ENCODE measurements at places on chromosomes 5 and 9. TPM values are rescaled to one million over a fixed set of nuclear protein-coding genes. Genes with fewer than 3 reads are reported as not detected.
A peak's percentile ranks its signal among the peaks of the same experiment; 100 is the strongest.

DNA sequence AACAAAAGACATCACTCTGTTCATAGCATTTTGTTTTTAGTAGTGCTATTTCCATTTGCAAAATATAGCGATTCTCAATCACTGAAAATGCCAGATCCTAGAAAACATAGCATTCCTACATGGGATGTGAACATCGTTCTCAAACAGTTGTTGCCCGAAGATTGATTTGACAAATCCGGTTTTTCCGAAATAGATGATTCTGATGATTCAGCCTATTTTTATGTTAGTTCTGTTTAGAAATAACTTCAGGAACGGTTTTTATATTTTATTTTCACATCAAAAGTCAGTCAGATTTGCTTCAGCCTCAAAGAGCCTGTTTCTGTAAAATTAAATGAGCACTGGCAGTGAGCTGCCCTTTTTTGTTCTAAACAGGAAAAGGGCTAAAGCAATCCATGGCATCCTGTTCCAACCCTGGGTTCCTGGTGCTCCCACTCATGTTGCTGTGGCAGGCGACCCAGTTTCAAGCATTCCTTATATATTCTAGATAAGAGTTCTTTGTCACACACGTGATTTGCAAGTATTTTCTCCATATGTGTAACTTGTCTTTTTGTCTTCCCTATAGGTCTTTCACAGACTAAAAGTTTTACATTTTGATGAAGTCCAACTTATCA, 14.2 kb upstream of the PSIP1 start:
- no peak for DNase-seq
- H3K4me1 ChIP-seq, result no peaks in the 10 kb centered on the region
- H3K27ac ChIP-seq, result no peak overlapping the region
- no peaks in the 10 kb centered on the region for H3K27me3 ChIP-seq
- no peaks in the 10 kb centered on the region for H3K36me3 ChIP-seq

GRCh38 chr9:116334546-116335150, 181.1 kb downstream of the PAPPA start:
- H3K27ac ChIP-seq, result no peak overlapping the region
- peaks cover 5% of the 10 kb centered on the region for H3K36me3 ChIP-seq
- no peaks in the 10 kb centered on the region for H3K4me1 ChIP-seq
- no peaks in the 10 kb centered on the region for H3K27me3 ChIP-seq
- DNase-seq, result no peak
- no peak overlapping the region for H3K4me3 ChIP-seq

DNA sequence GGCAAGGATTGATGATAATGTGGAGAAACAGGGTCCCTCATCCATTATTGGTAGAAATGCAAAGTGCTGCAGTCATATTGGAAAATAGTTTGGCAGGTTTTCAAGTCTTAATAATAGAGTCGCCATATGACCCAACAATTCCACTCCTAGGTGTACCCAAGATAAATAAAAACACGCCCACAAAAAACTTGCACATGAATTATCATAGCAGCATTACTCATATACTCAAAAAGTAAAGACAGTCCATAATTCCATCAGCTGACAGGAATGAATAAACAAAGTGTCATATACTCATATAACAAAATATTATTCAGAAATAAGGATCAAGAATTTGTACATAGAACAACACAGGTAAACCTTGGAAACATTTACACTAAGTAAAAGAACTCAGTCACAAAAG, 242.9 kb upstream of the FTMT start:
- H3K27me3 ChIP-seq, result no peaks in the 10 kb centered on the region
- no peaks in the 10 kb centered on the region for H3K36me3 ChIP-seq
- no peak for DNase-seq
- H3K27ac ChIP-seq, result no peak overlapping the region

- H3K27ac ChIP-seq, result no peak overlapping the region
- no peaks in the 10 kb centered on the region for H3K4me1 ChIP-seq
- no peak for DNase-seq
These were observed 218.6 kb downstream of the SNX18 start for GRCh38 chr5:54736003-54736797.

CCL27 gene
- not detected for total RNA-seq

DNA sequence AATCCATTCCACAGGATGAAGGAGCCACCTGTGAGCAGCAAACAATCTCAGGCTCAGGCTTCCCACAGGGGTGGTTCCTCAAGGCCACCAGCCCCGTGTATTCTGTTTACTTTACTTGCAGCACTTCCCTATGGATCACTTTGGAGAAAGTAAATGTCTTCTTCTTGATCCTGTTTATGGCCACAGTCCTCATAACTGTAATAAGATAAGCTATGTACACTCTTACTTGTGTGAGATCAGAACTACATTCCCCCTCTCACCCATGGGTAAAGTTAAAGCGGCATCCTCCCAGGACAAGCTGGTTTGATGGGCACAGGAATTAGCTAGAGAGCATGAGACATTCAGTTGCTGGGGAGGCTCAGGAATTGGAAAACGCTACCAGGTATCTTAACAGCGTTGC, 86.1 kb downstream of the TMEM215 start:
- H3K27ac ChIP-seq, result no peak overlapping the region
- no peaks in the 10 kb centered on the region for H3K27me3 ChIP-seq
- H3K36me3 ChIP-seq, result no peaks in the 10 kb centered on the region
- no peaks in the 10 kb centered on the region for H3K4me1 ChIP-seq
- H3K4me3 ChIP-seq, result no peak overlapping the region

ANKRD20A1 gene
- total RNA-seq, result 18.2 TPM

GRCh38 chr5:9361835-9362234, 184.0 kb downstream of the SEMA5A start:
- no peaks in the 10 kb centered on the region for H3K27me3 ChIP-seq
- no peaks in the 10 kb centered on the region for H3K4me1 ChIP-seq
- no peaks in the 10 kb centered on the region for H3K36me3 ChIP-seq
- H3K4me3 ChIP-seq, result no peak overlapping the region
- H3K27ac ChIP-seq, result no peak overlapping the region

DNA sequence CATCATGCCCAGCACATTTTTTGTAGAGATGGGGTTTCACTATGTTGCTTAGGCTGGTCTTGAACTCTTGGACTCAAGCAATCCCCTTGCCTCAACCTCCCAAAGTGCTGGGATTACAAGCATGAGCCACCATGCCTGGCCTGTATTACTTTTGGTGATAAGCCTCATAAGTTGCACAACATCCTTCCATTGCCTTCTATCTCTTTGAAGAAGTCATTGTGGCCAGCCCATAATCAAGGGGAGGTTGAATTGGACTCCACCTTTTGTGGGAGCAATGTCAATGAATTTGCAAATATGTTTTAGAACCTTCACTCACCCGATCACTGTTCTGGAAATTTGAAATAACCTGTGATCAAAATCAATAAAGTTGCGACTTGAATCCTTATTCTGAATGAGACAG, 104.3 kb upstream of the CLINT1 start:
- peaks cover under 1% of the 10 kb centered on the region for H3K27me3 ChIP-seq
- no peak overlapping the region for H3K27ac ChIP-seq
- H3K4me1 ChIP-seq, result no peaks in the 10 kb centered on the region
- DNase-seq, result no peak
- no peak overlapping the region for H3K4me3 ChIP-seq

DNA sequence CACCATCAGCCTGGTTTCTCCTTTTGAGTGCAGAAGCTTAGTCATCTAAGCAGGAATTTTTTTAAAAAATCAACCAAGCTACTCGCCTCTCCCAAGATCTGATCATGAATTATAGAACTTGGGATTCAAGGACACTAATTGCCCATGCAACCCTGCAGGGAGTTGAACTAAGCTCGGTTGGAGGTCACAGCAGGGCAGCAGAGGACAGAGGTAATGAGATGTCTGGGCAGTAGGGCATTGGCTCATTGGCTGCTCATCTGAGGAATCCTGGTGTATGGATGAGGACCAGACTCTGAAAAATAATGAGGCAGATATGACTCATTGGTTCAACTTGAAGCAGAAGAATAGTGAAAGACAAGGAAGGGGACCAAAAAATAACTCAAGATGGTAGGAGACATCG, 111.8 kb upstream of the TLE1 start:
- no peaks in the 10 kb centered on the region for H3K27me3 ChIP-seq
- H3K4me1 ChIP-seq, result no peaks in the 10 kb centered on the region
- H3K27ac ChIP-seq, result no peak overlapping the region
- no peak overlapping the region for H3K4me3 ChIP-seq
- DNase-seq, result no peak

DNA sequence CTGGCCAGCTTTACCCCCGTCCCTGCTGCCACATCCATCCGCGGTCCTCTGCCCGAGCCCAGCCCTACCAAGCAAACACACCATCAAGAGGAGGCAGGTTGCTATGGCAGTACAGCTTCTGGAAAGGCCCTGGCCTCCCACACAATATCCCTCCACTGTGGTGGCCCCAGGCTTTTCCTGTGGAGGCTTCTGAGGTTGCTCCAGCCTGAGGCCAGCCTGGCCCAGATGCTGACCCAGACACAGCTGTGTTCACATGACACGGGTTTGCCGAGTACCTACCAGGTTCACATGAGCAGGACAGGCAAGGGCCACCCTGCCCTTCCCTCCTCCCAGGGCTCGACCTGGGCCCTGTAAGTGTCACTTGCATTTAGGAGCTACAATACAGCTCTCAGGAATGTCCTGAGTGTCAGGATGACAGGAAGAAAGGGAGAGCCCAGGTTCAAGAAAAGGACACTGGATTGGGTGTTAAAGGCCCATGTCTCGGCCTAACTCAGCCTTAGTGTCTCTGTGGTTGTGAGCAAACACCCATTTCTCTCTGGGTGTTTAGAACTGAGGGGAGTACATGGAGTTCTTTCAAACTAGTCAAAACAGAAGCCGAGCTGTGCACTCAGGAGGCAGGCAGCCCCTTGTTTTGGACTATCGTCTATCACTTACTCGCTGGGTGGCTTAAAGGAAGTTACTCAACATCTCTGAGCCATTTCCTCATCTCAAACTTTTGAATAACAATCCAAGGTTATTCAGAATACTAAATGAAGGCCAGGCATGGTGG, 40.2 kb downstream of the NAIF1 start:
- no peak for DNase-seq
- H3K27me3 ChIP-seq, result no peaks in the 10 kb centered on the region
- H3K27ac ChIP-seq, result peak overlapping the region; percentile 49
- H3K4me3 ChIP-seq, result no peak overlapping the region
- no peaks in the 10 kb centered on the region for H3K36me3 ChIP-seq
- H3K4me1 ChIP-seq, result peaks cover 5% of the 10 kb centered on the region

GRCh38 chr9:94690344-94690743, 36.2 kb upstream of the AOPEP start:
- DNase-seq, result no peak
- H3K4me3 ChIP-seq, result no peak overlapping the region
- H3K27ac ChIP-seq, result no peak overlapping the region
- H3K4me1 ChIP-seq, result peaks cover 6% of the 10 kb centered on the region

GRCh38 chr5:118371973-118372831, 616.1 kb downstream of the DTWD2 start:
- no peak overlapping the region for H3K4me3 ChIP-seq
- no peaks in the 10 kb centered on the region for H3K27me3 ChIP-seq
- no peak for DNase-seq
- no peaks in the 10 kb centered on the region for H3K36me3 ChIP-seq

DNA sequence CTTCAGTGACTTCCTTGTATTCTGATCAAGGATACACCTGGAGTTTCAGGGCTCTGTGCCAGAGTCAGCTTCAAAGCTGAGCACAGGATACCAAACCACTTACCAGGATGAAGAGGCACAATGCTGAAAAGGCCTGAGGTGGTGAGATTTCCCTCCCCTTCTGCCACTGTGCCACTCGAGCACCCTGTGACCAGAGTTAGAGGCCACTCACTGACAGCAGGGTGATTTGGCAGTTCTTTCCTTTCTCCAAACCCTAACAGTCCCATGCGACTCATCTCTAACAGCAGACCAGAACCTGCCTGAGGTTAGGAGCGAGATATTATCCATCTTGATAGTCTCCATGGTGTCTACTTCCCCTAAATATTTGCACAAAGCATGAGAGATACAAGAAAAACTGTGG, 1.8 kb downstream of the PLGRKT start:
- no peak for DNase-seq
- H3K36me3 ChIP-seq, result no peaks in the 10 kb centered on the region
- no peak overlapping the region for H3K4me3 ChIP-seq
- H3K4me1 ChIP-seq, result peaks cover 27% of the 10 kb centered on the region
- H3K27ac ChIP-seq, result no peak overlapping the region

SMARCA2 gene
- total RNA-seq, result 98.0 TPM

- H3K36me3 ChIP-seq, result no peaks in the 10 kb centered on the region
- no peak overlapping the region for H3K4me3 ChIP-seq
- no peaks in the 10 kb centered on the region for H3K27me3 ChIP-seq
- H3K4me1 ChIP-seq, result no peaks in the 10 kb centered on the region
- H3K27ac ChIP-seq, result no peak overlapping the region
These were observed 120.1 kb upstream of the ACO1 start for GRCh38 chr9:32264170-32264864.

Measured in vagina (tissue), 2 donors.